ENCODE measurements at places on chromosomes 12 and 14.

DNA sequence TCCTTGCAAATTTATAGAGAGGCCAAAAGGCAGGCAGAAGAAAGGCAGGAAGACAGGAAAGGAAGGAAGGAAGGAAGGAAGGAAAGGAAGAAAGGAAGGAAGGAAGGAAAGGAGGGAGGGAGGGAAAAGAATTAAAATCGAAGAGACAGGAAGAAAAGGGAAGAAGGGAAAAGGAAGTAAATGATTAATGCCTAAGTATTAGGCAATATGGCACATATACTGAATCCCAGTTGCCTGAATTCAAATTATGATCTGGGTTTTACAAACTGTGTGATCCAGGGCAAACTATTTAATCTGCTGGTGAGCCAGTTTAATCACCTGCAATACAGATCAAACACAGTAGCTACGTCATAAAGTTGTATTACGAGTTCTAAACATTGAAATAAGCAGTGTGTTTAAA lies 983.6 kb downstream of the FLRT2 start:
- no peak for DNase-seq

- no peak for DNase-seq
Measured at GRCh38 chr12:124435806-124436345, 131.5 kb downstream of the NCOR2 start.

- no peak for DNase-seq
Measured at GRCh38 chr12:1584326-1584725, 10.1 kb downstream of the FBXL14 start.

GRCh38 chr14:93751946-93752655 lies 36.2 kb downstream of the PRIMA1 start:
- no peak for DNase-seq

DNA sequence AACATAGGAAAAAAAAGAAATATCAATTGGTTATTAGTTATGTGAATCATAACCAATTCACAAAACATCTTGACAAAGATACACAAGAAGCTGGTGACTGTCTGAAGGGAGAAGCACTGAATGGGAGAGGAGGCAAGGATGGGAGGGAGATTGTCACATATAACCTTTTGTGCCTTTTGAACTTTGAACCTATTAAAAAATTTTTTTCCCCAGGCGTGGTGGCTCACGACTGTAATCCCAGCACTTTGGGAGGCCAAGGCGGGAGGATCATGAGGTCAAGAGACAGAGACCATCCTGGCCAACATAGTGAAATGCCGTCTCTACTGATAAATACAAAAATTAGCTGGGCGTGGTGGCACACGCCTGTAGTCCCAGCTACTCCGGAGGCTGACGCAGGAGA lies 12.6 kb downstream of the DYNLL1 start:
- no peak for DNase-seq

- DNase-seq: no peak
Measured at GRCh38 chr12:110186059-110186458, 61.9 kb downstream of the IFT81 start.

GRCh38 chr14:52802597-52802996 lies 11.2 kb upstream of the GNPNAT1 start:
- no peak for DNase-seq

- DNase-seq: no peak
Measured at GRCh38 chr14:57761800-57762199, 104.1 kb downstream of the SLC35F4 start.

- no peak for DNase-seq
Measured at GRCh38 chr14:68730811-68731425, 61.9 kb downstream of the ZFP36L1 start.

Data from SJSA1 (cell line).